ENCODE measurements at places on chromosomes 1 and 21.
A peak's percentile ranks its signal among the peaks of the same experiment; 100 is the strongest.

DNA sequence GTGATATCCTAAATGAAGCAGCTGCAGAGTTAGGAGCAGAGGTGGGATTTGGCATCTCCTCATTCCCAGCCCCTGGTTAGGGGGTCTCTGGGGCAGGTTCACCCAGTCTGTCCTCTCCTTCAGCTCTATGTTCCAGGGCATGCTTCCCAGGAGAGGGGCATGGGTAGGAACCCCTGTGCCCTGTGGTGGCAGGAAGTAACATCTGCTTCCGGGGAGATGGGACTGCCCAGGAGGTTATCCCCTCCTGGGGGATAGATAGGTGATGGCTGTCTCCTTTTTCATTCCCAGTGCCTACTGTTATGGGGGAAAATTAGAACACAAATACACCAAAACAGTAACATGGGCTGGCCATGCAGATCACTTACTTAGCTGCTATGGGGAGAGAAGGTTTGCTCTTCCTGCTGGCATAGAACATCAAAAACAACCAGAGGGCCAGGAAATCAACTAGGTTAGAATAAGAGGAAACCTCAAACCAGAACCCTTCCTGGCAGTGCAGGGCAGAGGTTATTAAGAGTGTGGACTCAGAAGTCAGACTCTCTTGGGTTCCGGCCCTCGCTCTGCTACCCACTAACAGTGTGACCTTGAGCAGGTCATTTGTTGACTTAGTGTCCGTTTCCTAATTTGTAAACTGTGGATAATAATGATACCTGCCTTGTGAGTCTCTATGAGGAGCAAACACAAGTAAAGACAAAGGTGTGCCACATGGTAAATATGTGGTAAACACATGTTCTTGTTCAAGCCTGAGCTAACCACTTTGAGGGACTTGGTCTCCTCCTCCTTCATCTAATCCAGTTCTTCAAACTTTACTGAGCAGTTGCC lies 157.8 kb upstream of the JUN start:
- no peak for DNase-seq

DNA sequence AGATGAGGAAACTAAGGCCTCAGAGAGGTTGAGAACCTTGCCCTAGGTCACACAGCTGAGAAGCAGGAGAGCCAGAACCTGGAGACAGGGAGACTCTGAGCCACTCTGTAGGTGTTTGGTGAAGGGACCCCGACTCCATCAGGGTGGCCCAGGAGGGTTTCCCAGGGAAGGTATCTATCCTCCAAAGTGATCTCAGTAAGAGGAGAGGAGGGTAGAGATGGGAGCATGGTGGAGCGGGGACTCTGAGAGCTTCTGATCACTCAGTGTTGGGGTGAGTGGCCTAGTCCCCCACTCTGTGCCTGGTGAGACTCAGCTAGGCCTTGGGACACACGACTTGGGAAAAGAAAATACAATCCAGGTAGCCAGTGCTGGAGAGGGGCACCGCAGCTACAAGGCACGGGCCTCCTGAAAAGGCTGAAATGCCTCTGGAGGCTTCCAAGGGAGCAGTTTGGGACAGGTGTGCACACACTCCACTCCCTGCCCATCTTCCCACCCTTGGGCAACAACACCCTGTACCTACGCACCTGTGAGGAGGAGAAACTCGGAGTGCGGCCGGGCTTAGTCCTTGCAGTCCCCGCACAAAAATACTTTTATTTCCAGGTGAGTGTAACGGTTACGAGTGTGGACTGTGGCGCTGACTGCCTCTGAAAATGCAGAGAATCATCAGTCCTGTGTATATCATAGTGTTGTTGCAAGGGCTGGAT lies 80.8 kb downstream of the CAMK2N1 start:
- DNase-seq, result no peak

DNA sequence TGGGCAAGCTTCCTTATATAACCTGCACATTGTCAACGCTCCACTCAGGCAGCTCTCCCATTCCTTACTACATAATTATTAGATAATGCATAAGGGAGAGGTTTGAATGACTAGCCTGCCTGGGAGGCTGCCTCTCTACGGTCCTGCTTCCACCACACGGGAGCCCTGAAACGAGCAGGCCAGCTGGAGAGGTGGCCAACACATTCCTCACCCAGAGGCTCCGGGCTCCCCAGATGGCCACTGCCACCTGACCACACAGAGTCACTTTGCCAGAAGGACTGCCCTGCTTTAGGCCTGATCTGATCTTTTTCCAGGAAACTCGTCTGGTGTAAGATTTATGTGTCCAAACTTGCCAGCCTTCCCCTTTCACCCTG lies 27.9 kb downstream of the HIVEP3 start:
- DNase-seq, result no peak

DNA sequence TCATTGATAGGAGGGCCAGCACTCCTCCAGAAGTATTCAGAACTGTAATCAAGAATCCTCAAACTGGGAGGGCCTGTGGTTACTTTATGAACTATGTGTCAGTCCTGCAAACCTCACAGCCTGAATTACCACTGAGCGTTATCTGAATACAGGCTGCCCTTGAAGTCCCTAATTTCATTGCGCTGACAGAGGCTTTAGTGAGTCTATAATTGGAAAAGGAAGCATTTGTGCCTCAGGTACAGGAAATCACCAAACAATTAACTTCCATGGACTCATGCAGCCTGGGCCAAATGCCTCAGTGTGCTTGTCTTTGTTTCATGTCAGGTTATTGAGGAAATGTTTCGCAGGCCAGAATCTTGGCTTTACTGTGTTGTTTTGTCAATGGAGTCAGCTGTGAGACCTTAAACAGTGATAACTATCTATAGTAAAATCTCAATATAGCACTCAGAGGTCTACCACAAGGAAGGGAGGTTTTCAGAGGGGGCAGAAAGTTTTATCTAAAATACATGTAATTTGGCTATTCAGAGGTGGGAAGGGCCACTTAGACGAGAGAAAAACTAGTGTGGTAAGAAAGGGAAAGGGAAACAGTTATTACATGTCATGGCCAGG lies 32.9 kb upstream of the DOCK7 start:
- DNase-seq, result no peak

DNA sequence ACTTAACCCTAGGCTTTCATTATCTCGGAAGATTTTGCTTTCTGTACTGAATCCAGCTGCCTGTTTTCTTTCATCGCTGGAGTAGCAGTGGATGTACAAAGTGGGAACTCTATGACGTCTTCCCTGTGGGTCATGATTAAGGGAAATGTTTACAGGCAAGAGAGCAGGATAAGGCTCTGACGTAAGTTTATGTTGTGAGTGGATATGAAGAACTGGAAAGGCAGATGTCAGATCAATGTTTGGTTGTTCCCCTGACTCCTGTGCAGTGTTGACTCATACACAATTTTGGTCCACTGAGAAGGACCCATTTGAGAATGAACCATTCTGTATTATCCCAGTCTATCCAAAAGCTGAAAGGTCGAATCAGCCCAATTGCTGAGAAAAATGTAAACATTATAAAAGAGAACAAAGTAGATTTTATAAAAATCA lies 292.4 kb downstream of the GRIK1 start:
- DNase-seq, result no peak

GRCh38 chr1:2976180-2976562 lies 45.1 kb upstream of the ACTRT2 start:
- DNase-seq, result peak; percentile 10

- no peak for DNase-seq
Observed at GRCh38 chr1:162327144-162327787, 49.4 kb downstream of the SPATA46 start.

DNA sequence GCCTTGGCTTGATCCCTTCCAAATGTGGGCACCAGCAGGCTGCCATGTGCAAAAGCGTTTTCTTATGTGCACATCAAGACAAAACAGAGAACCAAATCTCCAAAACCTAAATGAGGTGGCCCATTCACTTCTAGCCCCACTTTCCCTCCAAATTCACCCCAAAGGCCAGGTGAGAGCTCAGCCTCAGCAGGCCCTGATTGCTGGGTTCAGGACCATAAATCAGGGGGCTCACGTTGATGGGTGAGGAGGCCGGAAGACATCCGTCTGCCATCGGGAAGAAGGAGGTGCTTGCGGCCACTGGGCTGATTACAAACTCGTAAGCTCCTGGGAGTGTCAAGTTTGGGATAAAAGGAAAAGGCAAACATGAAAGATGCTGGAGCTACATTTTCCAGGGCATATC lies 86.7 kb upstream of the CLDN14 start:
- no peak for DNase-seq

GRCh38 chr1:198929961-198930599 lies 291.2 kb downstream of the PTPRC start:
- no peak for DNase-seq

DNA sequence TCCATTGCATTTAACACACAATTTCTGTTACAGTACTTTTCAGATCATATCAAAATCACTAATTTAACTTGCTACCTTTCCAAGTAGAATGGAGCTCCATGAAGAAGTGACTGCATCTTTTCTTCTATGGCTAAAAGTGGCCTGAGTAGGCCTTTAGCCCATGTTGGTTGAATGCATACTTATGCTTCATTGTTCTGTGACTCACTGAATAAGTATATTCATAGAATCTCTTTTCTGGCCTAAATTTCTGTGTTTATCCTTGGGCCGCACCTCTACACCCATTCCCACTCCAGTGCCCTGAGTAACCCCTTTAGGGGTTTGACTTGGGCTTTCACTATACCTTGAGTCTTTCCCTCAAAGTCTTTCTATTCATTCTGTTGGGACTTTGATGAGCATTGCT lies 42.1 kb upstream of the ARHGAP29 start:
- no peak for DNase-seq

- DNase-seq, result no peak
Observed at GRCh38 chr1:18198260-18198659, 90.7 kb downstream of the IGSF21 start.

- no peak for DNase-seq
Observed at GRCh38 chr1:87278825-87279535, 49.7 kb upstream of the LMO4 start.

DNA sequence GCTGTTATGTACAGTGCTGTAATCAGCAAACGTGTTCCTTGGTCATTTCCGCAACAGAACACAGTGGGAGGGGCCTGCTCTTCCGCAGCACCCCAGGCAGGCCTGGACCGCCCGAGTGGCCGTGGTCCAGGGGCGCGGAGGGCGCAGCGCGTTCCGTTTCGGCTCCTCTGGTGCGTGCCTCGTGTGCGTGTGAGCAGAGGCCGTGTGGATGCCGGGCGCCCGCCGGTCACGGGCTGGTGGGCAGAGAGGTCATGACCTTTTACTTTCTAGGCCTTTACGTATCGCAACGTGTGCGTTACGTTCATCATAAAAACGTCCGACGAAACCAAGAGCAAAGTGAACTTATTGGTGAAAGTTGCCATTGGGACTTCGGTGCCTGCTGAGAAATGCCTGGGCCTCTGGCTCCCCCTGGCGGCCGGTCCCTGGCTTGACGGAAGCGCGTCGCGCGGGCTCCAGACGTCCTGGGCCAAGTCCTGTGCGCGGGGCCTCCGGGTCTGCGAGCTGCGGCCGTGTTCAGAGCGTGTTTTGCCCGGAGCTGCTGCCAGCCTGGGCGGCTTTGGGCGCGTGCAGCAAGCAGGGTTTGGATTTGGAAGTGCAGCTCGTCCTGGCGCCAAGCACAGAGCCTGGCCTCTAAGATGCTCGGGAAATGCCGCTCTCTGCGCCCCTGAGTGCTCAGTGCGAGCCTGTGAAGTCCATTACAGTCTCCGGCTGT lies 34.4 kb downstream of the COL18A1 start:
- peak; percentile 94 for DNase-seq

- DNase-seq, result no peak
Observed at GRCh38 chr1:15797614-15798390, 9.6 kb downstream of the UQCRHL start.

DNA sequence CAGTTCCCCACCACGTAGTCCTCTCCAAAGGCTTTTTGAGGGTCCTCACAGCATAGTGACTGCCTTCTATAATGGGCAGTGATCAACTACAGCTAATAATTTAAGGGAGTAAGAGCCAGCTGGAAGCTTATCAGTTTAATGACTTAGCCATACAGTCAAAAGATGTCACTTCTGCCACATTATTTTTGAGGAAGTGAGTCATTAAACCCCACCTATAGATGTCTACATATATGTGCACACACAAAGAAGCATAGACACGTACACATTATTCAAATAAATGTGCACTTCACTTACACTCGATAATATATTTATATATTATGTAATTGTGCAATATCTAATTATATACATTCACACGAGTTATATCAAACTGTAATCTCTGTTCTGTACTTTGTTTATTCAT lies 1704.7 kb downstream of the KCNT2 start:
- no peak for DNase-seq

GRCh38 chr1:54888080-54888733 lies 1.2 kb upstream of the DHCR24 start:
- DNase-seq, result no peak

- DNase-seq, result no peak
Observed at GRCh38 chr1:72285074-72285425, 2.7 kb upstream of the NEGR1 start.

DNA sequence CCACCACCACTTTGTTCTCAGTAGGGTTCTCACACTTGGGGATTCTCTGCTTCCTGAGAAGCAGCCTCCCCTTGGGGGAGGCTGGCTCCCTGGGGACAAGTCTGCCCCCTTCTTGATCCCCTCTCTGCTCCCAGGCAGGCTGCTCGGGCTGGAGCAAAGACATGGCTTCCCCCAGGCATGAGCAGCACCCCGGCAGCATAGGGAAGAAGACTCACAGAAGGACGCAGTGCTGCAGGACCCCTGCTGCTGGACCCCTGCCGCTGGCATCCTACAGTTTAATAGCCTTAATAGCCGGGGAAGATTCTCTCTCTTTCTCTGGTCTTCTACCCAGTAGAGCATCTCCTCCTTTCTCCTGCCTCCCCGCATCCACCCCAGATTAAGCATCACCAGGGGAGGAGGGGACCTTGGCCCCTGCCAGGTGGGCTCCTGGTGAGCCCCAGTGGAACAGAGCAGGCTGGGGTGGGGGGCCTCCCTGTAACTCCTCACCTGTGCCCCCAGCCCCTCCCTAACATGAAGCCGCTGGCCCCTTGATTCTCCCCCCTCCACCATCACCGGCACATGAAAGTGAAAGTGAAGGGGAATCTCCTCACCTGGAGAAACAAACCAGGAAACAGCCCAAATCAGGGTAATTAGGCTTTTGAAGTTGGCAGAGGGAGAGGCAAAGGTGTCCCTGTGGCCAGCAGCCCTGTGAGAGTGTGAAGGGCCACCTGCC lies 2.5 kb downstream of the WNT3A start:
- peak; percentile 40 for DNase-seq

GRCh38 chr1:26733982-26734381 lies 38.2 kb downstream of the ARID1A start:
- DNase-seq, result no peak

DNA sequence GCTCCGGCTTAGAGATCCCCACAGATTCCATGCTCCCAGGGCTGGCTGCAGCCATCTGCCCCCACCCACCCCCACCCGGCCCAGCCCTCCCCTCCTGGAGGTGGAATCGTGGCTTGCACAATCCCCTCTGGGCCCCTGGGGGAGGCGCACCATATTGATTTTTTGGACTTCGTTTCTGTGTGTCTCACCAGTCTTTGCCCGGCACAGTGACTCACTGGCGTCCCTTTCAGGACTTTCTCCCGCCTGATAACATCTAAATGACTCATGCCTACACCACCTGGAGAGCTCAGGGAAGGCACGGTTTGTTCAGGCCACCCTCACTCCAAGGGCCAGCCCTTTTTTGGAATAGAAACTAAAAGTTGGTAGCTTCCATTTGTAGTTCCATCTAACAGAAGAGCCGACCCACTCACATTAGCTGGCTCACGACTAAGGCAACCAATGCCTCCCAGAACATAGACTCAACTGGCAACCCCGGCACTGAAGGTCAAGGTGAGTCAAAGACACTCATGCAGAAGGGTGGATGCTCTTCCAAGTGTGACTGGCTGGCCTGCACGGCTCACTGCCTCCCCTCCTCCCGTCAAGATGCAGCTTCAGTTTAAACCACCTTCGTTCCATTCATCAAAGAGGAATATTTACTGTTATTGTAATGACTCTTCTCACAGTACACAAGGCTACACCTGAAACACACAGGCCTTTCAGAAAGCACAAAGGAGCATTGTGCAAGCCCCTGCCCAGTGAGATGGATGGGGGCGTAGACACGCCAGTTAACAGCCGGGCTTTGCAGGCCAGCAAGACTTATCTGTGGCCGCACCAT lies 18.1 kb upstream of the ETS2 start:
- DNase-seq, result no peak

Data from D341Med (cell line).